ENCODE measurements at places on chromosomes 16 and 17. TPM values are rescaled to one million over a fixed set of nuclear protein-coding genes. Genes with fewer than 3 reads are reported as not detected.

DNA sequence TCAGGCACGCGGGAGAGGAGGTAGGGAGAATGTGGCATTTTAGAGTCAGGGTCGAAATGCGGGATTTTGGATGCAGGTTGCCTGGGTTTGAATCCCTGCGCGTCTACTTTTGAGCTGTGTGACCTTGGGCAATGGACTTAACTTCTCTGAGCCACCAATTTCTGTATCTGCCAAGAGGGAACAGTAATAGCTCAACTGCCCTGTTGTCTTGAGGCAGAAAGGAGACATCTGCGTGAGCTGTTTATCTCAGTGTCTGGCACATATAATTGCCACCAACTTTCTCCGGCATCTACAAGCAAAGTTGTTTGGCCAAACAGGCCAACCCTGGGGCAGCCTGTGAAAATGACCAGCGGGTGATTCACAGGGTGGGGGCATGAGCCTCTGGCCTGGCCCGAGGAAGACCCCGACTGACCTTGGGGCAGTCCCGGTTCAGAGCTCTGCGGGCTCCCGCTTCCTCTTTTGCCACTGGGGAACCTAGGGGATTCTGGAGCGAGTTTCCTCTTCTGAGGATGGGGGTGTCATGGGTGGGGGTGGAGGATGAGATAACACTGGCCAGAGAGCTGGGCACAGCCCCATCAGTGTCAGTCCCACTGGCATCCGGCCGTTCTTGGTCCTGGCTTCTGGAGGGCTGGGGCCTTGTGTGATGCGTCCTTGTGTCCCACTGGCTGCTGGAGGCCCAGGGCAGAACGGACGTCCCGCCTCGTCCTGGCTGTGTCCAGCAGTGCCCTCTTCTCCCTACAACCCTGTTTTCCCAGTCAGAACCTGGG lies 1.3 kb downstream of the SNN start:
- no peak for DNase-seq

GRCh38 chr16:25124503-25124902 lies 13.0 kb downstream of the LCMT1 start:
- no peak for DNase-seq

- no peak for DNase-seq
Observed at GRCh38 chr17:5846001-5846400, 224.2 kb upstream of the WSCD1 start.

DNA sequence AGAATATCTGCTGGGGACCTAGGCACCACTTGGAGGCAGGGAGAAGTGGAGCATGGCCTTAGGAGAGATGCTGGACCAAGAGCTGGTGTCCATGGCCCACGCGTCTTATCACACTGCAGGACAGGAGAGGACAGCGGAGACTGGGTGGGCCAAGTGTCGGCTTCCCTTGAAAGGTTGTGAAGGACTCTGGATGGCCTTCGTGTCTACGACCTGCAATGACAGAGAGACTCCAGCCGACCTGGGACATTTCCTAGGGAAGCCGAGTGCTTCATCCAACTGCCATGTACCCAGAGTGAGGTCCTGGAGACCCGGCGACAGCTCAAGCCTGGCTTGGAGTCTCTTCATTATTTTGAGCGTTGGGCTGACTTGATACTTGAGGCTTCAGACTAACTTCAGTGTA lies 20.5 kb downstream of the C1QTNF1 start:
- DNase-seq: no peak

The KRTAP9-4 gene
- total RNA-seq: not detected

The SLC6A2 gene
- not detected for total RNA-seq
